Ecto neural progenitor cell (in vitro differentiated cells): ENCODE measurements at places on chromosomes 3 and 15.

DNA sequence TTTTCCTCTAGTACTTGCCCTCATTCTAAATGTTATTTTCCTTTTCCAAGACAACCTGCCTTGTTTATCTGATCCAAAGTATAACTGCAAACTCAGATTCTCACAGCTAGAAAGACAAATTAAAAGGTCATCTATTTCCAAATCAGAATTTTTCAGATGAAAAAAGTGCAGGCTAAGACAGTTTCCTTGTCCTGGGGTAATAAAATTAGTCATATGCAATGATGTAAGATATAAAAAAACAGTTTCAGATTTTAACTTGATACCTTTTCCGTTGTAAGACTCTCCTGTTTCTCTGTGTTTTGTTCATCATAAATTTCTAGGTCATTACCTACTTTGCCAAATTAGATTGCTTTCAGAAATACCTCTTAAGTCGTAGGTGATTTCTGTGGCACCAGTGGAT, 238.4 kb upstream of the PEX5L start:
- DNase-seq, result no peak

GRCh38 chr3:169861871-169862270, 7.9 kb downstream of the LRRC31 start:
- DNase-seq, result no peak

DNA sequence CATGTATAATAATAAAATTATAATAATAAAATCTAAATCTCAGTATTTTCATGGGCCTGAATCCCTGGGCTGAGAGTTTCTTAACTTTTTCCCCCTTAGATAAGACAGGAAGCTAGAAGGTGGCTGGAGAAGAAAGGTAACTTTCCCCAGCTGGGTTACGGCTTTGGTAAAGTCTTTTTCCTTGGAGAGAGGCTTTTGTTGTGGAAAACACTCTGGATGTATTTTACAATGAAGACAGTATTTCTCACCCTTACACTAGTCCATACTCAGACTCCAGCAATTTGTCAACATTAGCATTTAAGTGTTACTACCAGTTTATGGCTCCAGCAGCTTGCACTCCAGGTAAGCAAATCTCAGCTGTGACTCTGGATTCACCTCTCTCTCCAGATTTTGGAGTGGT, 34.9 kb downstream of the APH1B start:
- no peak for DNase-seq

- DNase-seq, result no peak
These were observed 22.3 kb upstream of the LINGO1 start for GRCh38 chr15:77654975-77655374.

DNA sequence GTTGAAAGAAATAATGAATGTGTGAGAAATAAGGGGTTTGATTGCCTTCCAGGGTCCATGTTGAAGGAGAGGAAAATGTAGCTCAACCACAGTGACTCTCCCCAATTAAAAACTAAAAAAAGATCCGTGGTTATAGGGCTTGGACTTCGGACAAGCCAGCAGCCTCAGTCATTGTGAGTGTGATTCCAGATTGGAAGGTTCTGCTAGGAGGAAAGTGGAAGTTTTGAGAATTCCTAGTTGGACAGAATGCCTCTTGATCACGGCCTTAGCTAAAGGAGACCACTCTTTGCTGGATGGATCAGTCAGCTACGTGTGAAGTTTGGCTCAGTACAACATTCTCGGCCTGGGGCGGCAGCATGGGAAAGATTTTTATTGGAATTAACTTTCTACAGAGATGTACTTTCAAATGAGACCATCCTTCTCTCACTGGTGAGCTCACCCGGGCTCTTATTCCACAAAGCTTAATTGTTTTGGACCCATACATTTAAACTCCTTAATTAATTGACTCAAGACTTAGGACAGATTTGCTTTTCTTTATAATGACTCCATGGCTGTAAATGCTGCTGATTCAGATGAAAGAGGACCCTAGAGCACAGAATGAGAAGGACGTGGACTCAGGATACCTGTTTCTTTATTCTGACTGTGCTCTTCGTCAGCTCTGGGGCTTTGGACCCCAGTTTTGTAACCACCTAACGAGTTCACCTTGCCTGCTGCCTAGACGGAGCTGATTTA, 27.5 kb downstream of the FLNB start:
- DNase-seq, result no peak

GRCh38 chr3:127032296-127032990, 49.5 kb downstream of the PLXNA1 start:
- no peak for DNase-seq

- DNase-seq, result peak; percentile 86
These were observed 9.2 kb upstream of the RBSN start for GRCh38 chr3:15108082-15108545.

DNA sequence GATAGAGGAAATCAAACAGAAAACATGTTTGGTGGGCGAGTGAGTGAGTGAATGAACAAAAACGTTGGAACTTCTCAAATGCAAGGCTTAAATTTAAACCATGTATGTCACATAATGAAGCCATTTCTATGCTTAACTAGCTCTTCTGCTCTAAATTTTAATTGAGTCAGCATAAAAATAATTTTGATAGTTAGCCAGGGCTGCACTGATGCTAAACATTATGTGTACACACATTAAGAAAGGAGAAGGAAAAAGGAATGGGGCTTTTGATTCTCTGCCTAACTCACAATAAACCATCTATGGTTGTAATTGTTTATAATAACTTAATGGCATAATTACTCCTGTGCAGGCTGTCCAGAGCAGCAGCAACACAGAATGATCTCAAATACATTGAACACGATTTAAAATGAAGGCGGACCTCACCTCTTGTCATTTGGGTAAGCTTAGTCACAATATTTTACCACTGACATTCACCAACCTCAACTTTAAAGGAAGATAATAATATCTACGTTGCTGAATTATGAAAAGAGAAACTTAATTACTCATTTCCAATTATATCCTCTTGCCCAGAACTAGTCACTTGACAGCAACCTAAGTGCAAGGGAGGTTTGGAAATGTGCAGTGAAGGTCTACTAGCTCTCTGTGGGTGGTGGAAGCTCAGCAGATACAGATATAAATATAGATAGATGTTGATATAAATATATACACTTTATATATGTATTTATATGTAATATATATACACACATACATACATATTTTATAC, 318.4 kb upstream of the TRIM42 start:
- no peak for DNase-seq

GRCh38 chr15:95591270-95591669, 739.2 kb upstream of the NR2F2 start:
- DNase-seq, result no peak

GRCh38 chr3:180274536-180274935, 237.8 kb upstream of the PEX5L start:
- DNase-seq, result no peak

DNA sequence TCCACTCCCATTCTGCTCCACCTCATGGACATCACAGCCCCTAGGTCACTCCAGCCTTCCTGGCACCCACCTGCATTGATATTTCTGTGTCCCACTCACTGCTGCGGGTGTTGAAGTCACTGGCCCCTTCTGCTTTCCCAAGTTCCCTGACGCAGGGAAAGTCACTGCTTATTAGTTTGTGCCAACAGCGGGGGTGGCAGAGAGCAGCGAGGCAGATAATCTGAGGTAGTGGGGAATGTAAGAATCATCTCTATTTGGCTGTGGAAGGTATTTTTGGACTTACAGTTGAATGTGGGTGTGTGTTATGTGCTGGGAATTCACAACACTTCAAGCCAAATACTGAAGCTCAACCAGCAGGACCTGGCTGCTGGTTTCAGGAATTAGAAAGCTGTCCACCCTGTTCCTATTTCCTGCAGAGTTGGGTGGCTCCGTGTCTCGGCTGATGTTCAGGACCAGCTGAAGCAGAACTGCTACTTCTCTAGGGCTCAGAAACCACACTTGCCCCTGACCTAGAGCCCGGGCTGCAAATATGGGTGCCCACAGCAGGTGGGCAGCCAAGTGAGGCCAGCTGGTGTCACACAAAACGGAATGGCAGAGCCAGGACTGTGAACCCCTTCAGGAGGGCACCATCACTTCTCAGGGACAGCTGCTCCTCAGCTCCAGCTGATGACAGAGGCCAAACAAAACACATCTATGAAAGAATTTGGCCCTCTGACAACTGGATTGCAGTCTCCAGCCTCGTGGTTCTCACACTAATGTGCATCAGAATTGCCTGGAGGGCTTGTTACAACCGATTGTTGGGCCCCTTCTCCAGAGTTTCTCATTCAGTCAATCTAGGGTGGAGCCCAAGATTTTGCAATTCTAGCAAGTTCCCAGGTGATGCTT, 57.7 kb downstream of the SEMA5B start:
- DNase-seq, result no peak

- DNase-seq, result no peak
These were observed 74.0 kb downstream of the RBMS3 start for GRCh38 chr3:29354894-29355293.

GRCh38 chr3:29677421-29677820, 396.6 kb downstream of the RBMS3 start:
- no peak for DNase-seq

- DNase-seq, result no peak
These were observed 194.5 kb downstream of the CPNE4 start for GRCh38 chr3:131840156-131840797.

GRCh38 chr3:67737906-67738865, 83.8 kb upstream of the SUCLG2 start:
- DNase-seq, result no peak

GRCh38 chr15:79418693-79419279, 13.3 kb upstream of the MINAR1 start:
- DNase-seq, result no peak

DNA sequence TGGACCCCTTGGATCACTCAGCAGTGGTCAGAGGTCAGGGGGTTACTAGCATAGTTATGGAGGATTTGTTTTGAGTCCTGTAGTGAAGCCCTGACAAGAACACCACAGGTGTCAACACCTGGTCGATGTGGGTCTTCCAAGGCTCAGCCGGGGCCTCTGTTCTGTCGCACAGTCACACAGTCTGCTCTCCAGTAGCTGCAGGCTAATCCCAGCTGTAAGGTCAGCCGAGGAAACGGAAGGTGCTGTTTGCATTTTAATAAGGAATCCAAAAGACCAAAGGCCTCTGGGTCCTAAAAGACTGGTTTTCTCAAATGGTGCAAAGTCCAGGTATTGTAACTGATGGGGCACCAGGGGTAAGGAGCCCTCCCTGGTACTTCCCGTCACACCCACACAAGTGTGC, 71.7 kb downstream of the RPLP1 start:
- DNase-seq, result no peak

GRCh38 chr3:197542741-197543454, 12.9 kb downstream of the BDH1 start:
- no peak for DNase-seq

DNA sequence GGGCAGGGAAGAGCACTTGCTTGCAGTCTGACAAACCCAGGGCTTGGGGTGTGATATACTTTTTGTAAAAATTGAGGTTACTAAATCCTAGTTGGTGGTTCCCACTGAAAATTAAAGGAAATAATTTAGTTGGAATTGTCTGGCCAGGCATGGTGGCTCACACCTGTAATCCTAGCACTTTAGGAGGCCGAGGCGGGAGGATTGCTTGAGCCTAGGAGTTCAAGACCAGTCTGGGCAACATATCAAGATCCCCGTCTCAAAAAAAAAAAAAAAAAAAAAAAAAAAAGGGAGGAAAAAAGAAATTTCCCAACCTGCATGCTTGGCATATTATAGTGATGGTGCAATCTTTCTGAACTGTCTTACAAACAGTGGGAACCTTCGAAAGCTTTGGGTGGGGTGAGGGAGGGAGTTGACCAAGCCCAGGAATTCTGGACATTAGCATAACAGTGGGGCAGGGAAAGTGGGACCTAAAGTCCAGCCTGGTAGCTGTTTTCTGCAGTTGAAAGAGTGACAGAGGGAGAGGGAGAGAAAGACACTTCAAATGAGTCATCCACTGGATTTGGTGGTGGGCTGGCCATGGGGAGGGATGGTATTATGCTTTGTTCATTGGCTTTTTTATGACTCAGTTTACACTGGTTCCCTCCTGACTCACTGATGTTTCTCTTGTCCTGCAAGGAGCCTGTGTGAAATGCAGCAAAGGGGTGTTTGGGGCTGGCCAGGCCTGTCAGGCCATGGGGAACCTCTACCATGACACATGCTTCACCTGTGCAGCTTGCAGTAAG, 41.1 kb downstream of the LIMD1 start:
- DNase-seq, result no peak

- DNase-seq, result no peak
These were observed 404.6 kb downstream of the LPP start for GRCh38 chr3:188558343-188559071.

DNA sequence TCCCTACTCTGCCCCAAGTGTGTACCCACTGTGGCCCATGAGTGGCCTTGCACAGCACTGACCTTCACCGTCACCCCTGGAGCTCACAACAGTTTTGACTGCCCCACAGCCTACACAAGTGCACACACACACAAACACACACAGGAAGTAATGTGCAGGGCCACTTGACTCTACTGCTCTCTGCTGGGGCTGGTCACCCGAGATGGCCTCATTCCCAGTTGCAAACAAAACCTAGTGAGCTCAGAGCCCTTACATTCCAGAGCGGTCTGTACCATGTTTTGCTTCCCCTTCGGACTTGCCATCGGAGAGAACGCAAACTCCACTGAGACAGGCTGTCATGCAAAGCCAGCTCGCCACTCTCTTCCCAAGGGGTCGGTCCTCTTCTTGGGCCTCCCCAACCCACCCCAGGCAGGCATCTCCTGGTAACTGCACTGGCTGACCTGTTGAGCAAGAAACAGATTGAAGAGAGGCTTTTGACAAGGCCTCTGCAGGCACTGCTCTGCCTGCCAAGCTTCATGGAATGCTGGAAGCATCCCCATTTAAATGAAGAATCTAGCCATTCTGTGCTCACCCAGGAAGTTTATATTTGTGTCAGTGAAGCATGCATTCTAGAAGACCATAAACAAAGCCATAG, 232.0 kb upstream of the IGF1R start:
- no peak for DNase-seq

- no peak for DNase-seq
These were observed 52.8 kb downstream of the SEMA5B start for GRCh38 chr3:122974764-122975162.
